B cell (primary cell): ENCODE measurements at places on chromosomes 3 and 15. TPM values are rescaled to one million over a fixed set of nuclear protein-coding genes. Genes with fewer than 3 reads are reported as not detected.

SLC28A1 gene
- total RNA-seq, result not detected in 2 replicates

- peak; percentile 52 for DNase-seq
Measured at GRCh38 chr3:3998140-3998922, 199.1 kb downstream of the LRRN1 start.

GRCh38 chr15:57298843-57299550, 77.3 kb upstream of the CGNL1 start:
- DNase-seq, result peak; percentile 62

DNA sequence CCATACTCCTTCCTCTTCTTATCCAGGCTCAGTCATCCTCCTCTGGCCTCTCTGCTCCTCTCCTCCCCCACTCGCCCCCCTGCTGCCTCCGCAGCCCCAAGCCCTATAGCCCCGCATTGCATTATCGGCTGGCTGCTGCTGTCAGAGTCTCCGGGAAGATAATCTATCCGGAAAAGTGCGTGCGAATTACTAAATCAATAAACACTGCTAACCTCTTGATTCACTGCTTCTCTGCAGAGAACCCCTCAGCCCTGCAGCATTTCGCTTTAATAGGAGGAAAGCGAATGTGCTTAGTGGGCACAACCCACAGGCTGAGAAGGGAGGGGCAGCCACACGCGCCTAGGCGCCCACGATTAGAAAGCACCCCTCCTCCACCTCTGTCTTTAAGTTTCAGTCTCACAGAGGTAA, 167.6 kb downstream of the ABHD5 start:
- no peak for DNase-seq

ZDHHC3 gene
- 46.4 and 52.6 TPM in 2 replicates for total RNA-seq

- DNase-seq, result no peak
Measured at GRCh38 chr3:94593526-94594150, 530.8 kb downstream of the NSUN3 start.

DNA sequence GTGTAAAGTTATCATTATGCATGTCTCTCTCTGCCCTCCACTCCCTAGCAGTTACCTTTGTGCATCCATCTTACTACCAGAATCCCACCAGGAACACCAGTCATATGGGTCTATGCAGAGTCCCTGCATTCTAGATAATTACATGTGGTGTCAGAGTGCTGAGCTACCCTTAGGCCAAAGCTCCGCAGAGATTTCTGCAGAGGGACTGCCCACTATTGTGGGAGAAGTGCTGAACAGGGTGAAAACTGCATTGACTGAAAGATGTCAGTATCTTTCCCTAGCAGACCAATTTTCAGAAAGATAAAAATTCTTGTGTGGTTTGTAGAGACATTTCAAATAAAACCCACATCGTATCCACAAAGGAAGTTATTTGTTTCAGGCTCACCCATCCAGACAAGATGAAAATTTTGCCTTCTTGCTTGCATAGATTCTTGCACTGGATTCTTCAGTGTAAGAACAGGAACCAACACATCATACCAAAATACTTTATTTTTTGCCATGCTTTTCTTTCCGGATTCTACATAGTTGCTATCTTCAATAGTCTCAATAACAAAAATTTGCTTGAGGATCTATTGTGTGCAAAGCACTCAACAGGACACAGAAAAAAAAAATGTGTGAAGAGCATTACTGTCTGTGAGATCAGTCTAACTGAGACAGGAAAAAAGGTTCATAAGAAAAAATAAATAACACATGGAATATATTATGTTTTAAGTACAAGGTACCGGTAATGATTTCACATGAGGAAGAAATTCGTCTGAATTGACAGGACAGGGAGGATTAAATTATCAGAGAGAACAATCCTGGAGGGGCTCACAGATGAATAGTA, 32.0 kb upstream of the CCDC80 start:
- DNase-seq, result no peak

DNA sequence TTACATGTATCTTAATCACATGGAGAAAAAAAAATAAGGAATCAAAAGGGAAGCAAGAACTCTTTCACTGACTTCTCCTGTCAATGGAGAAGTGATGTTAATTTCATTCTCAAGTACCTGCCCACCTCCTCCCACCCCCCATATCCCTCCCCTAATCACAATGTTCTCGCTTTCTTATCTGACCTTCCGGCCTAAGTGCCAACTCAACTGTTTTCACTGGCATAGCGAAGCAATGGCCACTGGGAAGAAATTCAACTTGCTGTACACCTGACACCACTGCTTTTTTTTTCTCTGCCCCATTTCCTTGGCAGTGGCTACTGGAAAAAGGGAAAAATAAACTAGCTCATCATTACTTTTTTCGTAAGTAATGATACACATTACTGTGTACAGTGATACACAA, 3.8 kb downstream of the SGO1 start:
- no peak for DNase-seq

ZPLD1 gene
- total RNA-seq, result not detected in 2 replicates

FETUB gene
- not detected in 2 replicates for total RNA-seq

GRCh38 chr3:126777366-126777765, 73.3 kb downstream of the CHCHD6 start:
- no peak for DNase-seq

DNA sequence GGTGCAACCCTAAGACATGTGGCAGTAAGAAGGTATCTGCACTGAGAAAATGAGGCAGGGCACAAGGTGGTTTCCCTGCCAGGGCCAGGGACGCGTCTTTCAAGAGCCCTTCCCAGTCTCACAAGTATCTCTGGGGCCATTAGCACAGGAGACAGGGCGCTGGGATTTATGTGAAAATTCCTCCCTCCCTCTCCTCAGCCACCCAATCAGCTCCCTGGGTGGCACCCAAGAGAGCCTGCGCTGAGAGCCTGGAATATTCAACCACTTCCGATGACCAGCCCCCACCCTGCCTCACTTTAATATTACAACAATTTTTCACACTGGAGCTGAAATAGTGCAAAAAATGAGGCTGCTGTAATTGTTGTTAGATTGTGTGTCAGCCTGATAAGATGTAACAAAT, 26.1 kb downstream of the SEC61A1 start:
- DNase-seq, result no peak

GATA2 gene
- total RNA-seq, result not detected in 2 replicates

DNA sequence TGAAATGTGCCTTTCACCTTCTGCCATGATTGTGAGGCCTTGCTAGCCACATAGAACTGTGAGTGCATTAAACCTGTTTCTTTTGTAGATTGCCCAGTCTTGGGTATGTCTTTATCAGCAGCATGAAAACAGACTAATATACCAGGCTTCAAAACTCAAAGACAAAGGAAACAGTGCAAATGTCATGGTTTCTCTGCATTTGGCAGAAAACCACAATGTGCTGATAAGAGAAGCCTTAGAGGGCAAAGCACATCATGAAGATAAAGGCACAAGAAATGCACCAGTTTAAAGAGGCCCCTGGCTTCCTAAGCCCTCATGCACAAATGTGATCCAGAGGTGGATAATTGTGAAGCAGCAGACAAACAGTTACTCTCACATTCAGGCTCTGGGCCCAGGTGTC, 259.2 kb downstream of the CPNE4 start:
- DNase-seq, result no peak

DNA sequence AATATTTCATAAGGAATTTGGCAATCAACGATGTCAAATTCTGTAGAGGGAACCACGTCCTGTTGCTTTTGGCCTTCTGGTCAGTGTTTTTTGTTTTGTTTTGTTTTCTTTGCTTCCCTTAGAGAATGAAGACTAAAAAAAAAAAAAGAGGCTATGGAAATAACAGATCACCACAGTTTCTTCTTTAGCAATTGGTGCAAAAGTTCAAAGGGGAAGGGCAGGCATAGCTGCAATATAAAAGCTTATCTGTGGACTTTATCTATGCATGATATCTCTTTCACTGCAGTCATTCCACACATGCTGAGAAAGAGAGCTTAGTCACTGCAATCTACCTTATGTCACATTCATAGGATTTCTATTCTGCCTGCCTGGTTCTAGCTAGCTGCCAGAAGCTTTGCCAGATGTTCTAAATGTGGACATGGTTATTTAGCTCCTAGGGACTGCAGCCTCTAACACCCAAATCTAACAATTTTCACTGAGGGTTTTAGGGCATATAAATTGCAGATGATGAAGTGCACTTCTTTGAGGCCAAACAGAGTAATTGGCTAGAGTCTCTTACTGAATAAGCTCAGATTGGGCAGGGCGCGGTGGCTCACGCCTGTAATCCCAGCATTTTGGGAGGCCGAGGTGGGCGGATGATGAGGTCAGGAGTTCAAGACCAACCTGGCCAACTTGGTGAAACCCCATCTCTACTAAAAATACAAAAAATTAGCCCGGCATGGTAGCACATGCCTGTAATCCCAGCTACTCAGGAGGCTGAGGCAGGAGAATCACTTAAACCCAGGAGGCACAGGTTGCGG, 637.2 kb downstream of the NTRK3 start:
- DNase-seq, result no peak

GRCh38 chr15:70829371-70830166, 24.4 kb downstream of the LARP6 start:
- DNase-seq, result no peak

SNTN gene
- not detected in 2 replicates for total RNA-seq

SCAMP5 gene
- 0.24 and 0.59 TPM in 2 replicates for total RNA-seq

TIMP4 gene
- total RNA-seq, result not detected in 2 replicates

- no peak for DNase-seq
Measured at GRCh38 chr3:4808637-4809036, 170.6 kb upstream of the BHLHE40 start.

GRCh38 chr3:72185549-72186399, 400.8 kb upstream of the PROK2 start:
- DNase-seq, result peak; percentile 73

DNA sequence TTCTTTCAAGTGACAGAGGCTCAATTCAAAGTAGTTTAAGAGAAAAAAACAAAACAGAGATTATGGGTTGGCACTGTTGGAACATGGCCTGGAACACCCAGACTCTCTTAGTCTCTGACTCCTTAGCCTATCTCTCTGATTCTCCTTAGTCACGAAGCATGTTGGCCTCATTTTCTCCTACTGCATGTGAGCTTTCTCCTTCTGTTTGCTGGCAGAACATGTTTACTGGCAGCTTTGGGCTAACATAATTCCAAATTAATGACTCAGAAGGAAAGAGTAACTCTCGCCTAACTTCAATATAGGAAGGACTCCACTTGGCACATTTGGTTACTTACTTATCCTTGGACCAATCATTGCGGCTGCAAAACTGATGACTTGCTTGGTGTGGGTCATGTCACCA, 21.7 kb upstream of the CCDC39 start:
- no peak for DNase-seq

TRH gene
- not detected in 2 replicates for total RNA-seq

DNA sequence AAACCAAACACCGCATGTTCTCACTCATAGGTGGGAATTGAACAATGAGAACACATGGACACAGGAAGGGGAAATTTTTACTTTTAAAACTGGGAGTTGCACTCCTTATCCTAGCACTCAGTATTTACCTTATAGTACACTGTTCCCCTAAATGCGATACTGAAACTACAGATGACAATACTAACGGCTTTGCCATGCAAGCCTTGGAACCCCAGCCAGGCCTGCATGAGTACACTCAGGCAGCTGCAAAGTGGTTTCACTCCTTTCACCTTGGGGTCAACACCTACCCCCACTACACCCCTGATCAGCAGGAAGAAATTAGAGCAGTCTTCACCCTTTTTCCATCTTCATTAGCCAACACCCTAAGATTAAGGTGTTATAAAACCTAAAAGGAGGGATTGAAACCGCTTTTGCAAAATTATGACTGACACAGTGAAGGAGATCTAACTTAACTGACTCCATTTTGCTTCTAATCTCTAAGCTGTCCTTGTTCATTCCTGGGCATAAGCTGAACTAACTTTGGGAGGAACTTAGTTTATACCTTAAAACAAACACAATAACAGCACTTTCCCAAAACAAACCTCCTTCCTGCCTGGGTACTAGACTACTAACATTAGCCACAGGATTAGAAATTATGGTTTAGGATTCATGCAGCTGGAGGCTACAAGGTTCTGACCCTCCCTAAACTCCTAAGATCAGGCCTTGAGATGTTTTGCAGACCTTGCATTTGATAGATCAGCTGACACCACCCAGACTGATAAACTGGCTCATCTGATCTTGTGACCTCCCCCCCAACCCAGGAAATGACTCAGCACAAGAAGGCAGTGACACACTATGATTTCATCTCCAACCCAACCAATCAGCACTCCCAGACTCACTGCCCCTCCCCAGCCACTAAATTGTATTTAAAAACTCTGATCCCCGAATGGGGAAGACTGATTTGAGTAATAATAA, 452.1 kb upstream of the PPP2R3A start:
- no peak for DNase-seq

- no peak for DNase-seq
Measured at GRCh38 chr15:29045717-29046116, 159.9 kb downstream of the APBA2 start.

DNA sequence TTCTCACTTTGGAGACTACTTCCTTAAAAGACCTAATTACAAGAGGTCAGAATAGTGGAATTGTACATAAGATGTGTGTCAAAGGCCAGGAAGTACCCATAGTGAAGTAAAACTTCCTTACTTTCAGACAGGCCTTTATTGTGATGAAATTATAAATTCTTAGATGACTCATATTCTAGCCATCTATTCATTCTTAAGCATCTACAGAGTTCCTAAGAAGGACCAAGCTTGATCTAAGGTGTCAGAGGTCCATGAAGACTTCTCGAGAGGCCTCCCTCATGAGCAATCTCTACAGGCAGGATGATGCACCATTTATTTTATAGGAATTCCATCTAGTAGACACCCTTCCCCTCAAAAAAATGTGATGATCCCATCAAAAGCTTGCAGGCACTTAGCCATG, 493.3 kb downstream of the MAGI1 start:
- no peak for DNase-seq

SLC25A20 gene
- total RNA-seq, result 11.6 and 12.2 TPM in 2 replicates

DNA sequence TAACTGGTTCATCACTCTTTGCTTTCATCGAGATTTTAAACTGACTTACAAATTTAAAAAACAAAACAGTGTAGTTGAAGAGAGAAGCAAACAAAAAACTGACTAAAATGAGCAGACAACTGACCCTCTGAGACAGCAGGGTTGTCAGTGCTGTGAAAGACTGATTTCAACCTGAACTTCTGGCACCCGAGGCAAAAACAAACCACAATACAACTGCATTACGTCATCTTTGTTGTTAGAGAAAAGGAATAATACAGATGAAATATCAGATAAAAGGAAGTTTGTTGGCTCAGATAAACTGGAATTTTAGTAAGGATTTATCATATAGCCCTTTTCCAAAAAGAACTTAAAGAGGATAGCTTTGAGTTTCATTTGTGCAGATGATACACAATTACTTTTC, 51.1 kb downstream of the PARP15 start:
- no peak for DNase-seq

- DNase-seq, result no peak
Measured at GRCh38 chr3:126921085-126921824, 61.7 kb upstream of the PLXNA1 start.

GOLIM4 gene
- 9.3 and 10.5 TPM in 2 replicates for total RNA-seq

C3orf22 gene
- total RNA-seq, result not detected in 2 replicates

GRCh38 chr3:190533511-190534281, 19.8 kb downstream of the IL1RAP start:
- DNase-seq, result no peak

GRCh38 chr15:71572452-71573053, 237.8 kb upstream of the NR2E3 start:
- no peak for DNase-seq
